ENCODE measurements at places on chromosomes 1 and 21.

DNA sequence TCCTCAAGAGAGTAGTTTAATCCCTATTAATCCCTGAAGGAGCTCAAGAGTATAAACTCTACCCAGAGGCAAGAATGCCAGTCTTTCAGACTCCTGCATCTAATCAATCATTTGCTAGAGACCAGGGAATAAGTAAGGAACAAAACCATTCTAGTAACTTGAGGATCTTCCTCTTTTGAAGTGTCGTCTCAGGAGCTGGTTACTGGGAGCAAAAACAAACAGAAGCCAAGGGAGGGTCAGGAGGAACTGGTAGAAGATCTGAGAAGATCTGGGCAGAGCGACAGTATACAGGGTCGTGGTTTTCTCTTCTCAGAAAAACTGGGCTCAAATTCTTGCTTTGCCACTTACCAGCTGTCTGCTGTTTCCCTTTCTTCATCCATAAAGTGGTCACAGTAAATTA lies 69.3 kb downstream of the RPS6KA1 start:
- DNase-seq = no peak

- DNase-seq = no peak
Observed at GRCh38 chr1:41849211-41849759, 69.4 kb downstream of the HIVEP3 start.

DNA sequence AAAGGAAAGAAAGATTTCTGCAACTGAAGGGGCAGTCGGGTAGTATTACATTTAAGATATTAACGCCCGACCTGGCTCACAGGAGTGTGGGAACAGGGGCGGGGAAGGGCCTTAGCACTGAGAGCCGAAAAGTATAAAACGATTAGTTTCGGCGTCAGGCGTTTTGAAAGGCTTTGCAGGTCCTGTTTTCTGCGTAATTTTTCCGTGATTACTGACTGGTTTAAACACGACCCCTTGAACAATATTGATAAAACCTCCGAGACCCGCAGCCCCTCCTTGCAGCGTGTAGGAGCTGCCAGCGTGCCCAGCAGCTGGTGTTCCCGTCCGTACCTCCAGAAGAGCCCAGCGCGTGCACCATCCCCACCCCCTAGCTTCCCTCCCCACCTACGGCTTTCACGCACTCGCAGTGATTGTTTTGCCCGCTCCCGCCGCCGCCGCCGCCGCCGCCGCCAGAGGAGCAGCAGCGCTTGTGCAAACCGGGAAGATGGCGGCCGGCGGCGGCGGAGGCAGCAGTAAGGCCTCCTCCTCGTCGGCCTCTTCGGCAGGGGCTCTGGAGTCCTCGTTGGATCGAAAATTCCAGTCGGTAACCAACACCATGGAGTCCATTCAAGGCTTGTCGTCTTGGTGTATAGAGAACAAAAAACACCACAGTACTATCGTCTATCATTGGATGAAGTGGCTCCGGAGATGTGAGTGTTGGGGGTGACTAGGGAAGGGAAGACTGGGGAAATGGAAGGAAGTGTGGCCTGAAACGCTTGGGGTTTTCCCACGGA lies 470 bp downstream of the RPRD2 start:
- peak; percentile 73 for DNase-seq

- DNase-seq = no peak
Observed at GRCh38 chr1:231926340-231926739, 299.8 kb downstream of the DISC1 start.

DNA sequence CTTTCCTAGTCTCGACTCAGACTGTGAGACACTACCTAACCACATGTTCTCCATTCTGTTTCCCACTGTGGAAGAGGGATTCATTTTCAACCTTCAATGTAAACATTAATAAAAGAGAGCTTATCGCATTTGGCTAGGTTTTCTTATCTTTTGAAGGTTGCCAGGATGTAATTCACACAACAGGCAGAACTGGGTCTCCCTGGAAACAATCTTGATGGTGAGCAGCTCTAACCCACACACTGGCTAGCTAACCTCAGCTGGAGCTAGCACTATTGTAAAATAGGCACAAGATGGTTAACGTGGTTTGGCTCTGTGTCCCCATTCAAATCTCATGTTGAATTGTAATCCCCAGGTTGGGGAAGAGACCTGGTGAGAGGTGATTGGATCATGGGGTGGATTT lies 75.1 kb downstream of the ZSCAN20 start:
- DNase-seq = no peak

- DNase-seq = no peak
Observed at GRCh38 chr1:86085741-86086409, 70.7 kb downstream of the COL24A1 start.

- DNase-seq = no peak
Observed at GRCh38 chr1:12129624-12130023, 37.2 kb upstream of the TNFRSF1B start.

DNA sequence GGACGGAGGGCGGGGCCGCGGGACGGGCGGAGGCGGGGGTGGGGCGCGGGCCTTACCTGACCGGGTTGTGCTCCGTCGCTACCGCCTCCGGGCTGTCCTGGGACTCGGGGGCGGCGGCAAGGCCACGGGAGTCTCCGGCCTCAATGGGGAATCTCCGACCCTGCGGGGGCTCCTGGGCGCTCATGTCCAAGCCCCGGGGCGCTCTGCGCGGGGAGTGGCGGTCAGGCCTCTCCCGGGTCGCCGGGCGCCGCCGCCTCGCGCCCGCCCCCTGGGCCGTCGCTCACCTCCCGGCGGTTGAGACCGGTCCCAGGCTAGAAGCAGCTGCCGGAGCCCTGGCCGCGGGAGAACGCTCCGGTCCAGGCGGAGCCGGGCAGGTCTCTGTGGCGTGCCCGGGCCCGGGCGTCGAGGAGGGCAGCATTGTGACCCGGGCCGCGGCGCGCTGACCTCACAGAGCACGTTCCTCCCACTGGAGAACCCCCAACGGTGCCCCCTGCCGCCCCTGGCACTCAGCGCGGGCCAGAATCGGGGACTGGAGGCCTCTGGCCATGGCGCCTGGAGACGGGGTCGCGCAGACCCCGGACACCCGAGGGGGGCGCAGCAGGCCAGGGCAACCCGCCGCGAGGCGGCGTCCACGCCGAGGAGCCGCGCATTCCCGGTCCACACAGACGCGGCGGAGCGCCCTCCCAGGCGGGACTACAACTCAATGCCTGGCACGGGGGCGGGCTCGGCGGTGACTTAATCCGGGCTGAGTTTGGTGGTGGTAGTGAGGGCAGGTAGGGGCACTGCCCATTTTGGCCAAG lies 411 bp downstream of the FAM229A start:
- DNase-seq = no peak

DNA sequence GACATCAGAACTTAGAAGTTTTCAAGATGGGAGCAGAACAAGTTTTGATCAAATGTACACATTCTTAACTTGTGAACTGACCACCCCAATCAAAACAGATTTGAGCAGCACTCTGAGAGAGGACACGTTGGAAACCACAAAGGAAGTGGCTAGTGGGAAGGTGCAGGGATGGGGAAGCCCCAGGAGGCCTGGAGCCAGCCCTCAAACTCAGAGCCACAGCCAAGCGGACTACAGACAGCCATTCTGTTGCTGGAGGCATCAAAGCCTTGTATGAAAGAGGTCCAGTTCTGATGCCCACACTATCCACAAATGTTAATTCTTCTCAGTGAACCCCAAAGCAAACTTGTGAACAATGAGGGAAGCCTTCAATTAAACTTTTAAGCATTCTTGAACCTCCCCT lies 143.6 kb upstream of the RAB4A start:
- peak; percentile 8 for DNase-seq

- DNase-seq = no peak
Observed at GRCh38 chr21:38289705-38290485, 33.1 kb downstream of the KCNJ15 start.

DNA sequence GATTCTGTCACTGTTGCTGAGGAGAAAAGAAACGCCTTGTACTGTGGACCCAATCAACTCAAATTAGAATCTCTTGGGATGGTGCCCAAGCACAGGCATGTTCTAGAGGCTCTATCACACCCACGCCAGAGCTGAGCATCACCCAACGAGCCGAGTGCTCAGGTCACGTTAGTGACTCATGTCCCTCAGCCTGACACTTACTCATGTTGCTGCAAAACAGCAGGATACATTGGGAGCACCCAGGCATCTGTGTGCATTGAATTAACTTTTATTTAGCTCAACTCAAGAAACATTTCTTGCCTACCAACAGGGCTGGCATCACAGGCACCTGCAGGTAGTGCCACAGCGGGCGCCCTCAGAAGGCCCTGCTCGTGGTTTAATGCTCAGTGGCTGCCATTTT lies 149.8 kb downstream of the ETS2 start:
- DNase-seq = no peak

GRCh38 chr1:159084152-159084551 lies 7.6 kb upstream of the AIM2 start:
- DNase-seq = no peak

GRCh38 chr1:82515650-82516049 lies 714.9 kb downstream of the ADGRL2 start:
- no peak for DNase-seq

- no peak for DNase-seq
Observed at GRCh38 chr1:9118186-9118585, 10.7 kb downstream of the GPR157 start.

GRCh38 chr21:36149788-36150711 lies 6.6 kb upstream of the DOP1B start:
- DNase-seq = no peak

DNA sequence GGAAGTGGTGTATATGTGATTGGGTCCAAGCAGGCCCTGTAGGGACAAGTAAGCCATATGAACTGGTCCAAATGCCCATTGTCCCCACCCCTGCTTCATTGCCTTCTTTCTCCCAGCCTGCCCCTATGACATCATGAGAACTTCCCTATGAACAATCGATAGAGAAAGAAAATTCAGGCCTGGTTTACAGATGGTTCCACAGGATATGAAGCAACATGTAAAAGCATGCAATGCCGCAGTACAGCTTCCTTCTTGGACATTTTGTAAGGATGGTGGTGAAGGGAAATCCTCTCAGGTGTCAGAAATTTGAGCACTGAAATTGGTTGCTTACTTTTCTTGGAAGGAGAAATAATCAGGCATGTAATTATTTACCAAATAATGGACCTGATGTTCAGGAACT lies 581.7 kb downstream of the MRPL39 start:
- no peak for DNase-seq

GRCh38 chr1:167221738-167222610 lies 1.3 kb downstream of the POU2F1 start:
- DNase-seq = peak; percentile 40

GRCh38 chr1:5640845-5641244 lies 351.4 kb downstream of the NPHP4 start:
- no peak for DNase-seq

GRCh38 chr1:230167419-230167852 lies 100.4 kb downstream of the GALNT2 start:
- DNase-seq = peak; percentile 12

DNA sequence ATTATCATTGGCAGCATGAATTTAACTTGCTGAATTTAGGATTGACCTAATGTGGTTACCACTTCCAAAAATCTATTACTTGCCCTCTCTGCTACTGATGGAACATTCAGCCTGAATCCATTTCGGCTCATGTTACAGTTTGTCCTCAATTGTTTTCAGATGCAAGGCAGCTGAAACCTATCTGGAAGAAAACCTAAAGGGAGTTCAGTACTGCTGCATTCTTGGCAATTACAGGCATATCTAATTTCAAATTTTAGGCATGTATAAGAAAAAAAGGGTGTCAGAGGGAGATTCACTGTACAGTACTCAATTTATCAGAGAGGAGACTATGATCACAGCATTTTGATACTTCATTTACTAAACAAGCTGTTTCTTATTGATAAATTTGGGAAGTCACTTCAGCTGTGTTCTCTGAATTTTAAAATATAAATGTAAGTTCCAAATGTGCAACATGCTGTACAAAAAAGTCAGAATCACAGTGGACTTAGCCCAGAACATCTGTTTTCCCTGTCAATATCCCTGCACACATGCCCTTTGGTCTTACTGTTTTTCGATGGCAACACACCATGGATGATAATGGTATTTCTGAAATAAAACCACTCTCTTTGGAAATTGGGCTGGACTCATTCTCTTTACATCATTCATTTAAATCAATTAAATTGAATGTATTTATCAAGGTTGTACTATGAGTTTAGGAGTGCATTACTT lies 651.6 kb upstream of the ADGRL4 start:
- DNase-seq = no peak

- DNase-seq = no peak
Observed at GRCh38 chr1:87478231-87478630, 149.6 kb downstream of the LMO4 start.

- no peak for DNase-seq
Observed at GRCh38 chr1:2206813-2207487, 12.4 kb upstream of the FAAP20 start.

- no peak for DNase-seq
Observed at GRCh38 chr1:34130306-34130705, 34.7 kb downstream of the CSMD2 start.

DNA sequence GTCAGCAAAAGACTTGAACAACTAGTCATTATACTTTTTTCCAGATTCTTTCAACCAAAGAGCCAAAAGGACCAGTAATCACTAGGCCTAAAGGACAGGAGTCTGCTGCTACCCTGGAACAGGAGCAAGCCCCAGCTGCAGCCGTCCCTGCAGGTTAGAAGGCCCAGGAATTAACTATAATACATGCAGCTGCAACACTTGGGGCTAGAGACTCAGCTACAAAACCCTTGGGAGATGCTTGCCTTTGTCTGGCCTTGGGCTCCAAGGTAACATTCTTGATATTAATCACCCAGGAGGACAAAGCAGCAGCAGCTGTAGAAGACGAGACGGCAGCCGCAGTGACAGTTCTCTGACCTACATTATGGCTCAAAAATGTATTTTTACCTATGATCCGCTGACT lies 841.2 kb upstream of the ADGRL4 start:
- no peak for DNase-seq

- DNase-seq = no peak
Observed at GRCh38 chr1:99252630-99253029, 11.7 kb upstream of the PLPPR4 start.

Data from stimulated activated CD4-positive, alpha-beta T cell treated with anti-CD3 and anti-CD28 coated beads, Interleukin-4, amount 100 ng/mL, for 48 hours (primary cell).